ENCODE measurements at places on chromosomes 3 and 15. TPM values are rescaled to one million over a fixed set of nuclear protein-coding genes. Genes with fewer than 3 reads are reported as not detected.

GRCh38 chr3:101972430-101973162 lies 123.3 kb downstream of the NFKBIZ start:
- H3K4me3 ChIP-seq, result no peak overlapping the region
- H3K36me3 ChIP-seq, result no peaks in the 10 kb centered on the region
- H3K27me3 ChIP-seq, result no peaks in the 10 kb centered on the region

- H3K36me3 ChIP-seq, result no peaks in the 10 kb centered on the region
- no peaks in the 10 kb centered on the region for H3K27me3 ChIP-seq
- H3K27ac ChIP-seq, result no peak overlapping the region
- DNase-seq, result no peak
These were observed 877.1 kb downstream of the PDCD6IP start for GRCh38 chr3:34675383-34676120.

DNA sequence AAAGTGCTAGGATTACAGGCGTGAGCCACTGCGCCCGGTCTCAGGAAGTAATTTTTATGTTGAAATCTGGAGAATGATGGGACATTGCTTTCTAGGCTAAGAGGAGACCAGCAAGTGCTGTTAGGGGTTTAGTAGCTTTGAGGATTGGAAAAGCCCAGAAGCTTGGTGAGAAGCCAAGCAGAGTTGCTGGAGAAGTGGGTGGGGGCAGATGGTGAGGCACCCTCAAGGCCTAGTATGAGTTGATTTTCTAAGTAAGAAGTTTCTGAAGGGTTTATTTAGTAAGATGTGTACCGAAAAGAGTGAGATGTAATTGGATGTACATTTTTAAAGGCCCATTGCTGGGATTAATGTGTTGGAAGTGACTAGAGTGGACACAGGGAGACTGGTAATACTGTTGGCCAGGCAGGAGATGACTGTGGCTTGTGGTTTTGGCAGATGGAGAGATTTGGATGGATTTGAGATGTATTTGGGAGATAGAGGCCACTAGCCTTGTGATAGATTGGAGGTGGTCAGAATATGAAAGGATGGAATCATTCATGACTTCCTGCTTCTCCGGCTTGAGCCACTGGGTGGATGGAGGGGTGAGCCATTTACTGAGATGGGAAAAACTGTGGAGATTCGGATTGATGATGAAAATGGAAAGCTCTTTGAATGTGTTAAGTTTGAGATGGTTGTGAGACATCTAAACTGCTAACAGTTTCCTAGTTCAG lies 2.3 kb downstream of the LRRC28 start:
- no peak for DNase-seq
- no peak overlapping the region for H3K27ac ChIP-seq
- H3K27me3 ChIP-seq, result no peaks in the 10 kb centered on the region
- no peaks in the 10 kb centered on the region for H3K36me3 ChIP-seq
- no peaks in the 10 kb centered on the region for H3K4me1 ChIP-seq
- no peak overlapping the region for H3K4me3 ChIP-seq

GRCh38 chr3:60555686-60556354 lies 695.4 kb downstream of the FHIT start:
- no peaks in the 10 kb centered on the region for H3K27me3 ChIP-seq
- H3K4me1 ChIP-seq, result no peaks in the 10 kb centered on the region
- H3K4me3 ChIP-seq, result no peak overlapping the region
- H3K27ac ChIP-seq, result no peak overlapping the region
- no peaks in the 10 kb centered on the region for H3K36me3 ChIP-seq

GRCh38 chr3:78348664-78349063 lies 1308.8 kb downstream of the ROBO2 start:
- no peak overlapping the region for H3K4me3 ChIP-seq
- DNase-seq, result no peak
- no peaks in the 10 kb centered on the region for H3K27me3 ChIP-seq
- H3K4me1 ChIP-seq, result no peaks in the 10 kb centered on the region

DNA sequence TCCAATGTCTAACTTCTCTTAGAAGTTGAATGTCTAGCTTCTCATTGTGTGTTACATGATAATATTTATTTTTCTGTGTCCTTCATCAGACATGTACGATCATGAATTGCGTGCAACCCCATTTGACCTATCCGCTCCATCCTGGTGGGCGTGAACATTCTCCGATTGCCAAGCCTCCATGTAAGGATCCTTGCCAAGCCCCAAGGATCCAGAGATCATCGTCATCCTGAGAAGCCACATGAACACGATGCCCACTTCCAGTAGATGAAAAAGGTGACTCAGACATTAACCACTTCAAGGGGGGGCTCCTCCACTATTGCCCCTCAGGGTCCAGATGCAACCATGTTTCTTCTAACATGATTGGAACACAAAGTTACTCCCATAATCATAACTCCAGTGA lies 25.5 kb upstream of the KNG1 start:
- H3K4me1 ChIP-seq, result no peaks in the 10 kb centered on the region
- no peaks in the 10 kb centered on the region for H3K27me3 ChIP-seq
- no peak overlapping the region for H3K27ac ChIP-seq
- H3K4me3 ChIP-seq, result no peak overlapping the region
- no peak for DNase-seq

DNA sequence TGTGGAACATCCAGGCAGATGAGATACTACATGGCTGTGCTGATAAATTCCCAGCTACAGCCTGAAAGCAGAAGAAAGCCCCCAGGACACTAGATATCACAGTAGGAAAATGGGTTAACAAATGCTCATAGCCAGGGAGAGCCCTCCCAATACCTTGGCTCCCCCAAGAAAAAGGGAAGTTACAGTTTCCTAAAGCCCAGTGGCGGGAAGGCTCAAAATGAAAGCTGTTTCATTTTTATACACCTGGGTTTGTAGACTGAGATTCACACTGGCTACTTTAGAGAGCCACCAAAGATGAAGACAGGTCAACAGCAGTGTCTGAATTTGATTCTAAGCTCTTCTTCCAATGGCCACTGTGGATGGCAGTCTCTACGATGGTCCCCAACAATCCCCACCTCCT lies 55.0 kb upstream of the TOPAZ1 start:
- no peak for DNase-seq
- H3K36me3 ChIP-seq, result no peaks in the 10 kb centered on the region
- H3K4me3 ChIP-seq, result no peak overlapping the region

- no peak for DNase-seq
- peaks cover 17% of the 10 kb centered on the region for H3K36me3 ChIP-seq
- H3K27me3 ChIP-seq, result no peaks in the 10 kb centered on the region
These were observed 13.7 kb downstream of the CLPX start for GRCh38 chr15:65171428-65171827.

Gene PPP1R2
- total RNA-seq, result 69.9 TPM

Gene CACNA2D3
- total RNA-seq, result 10.2 TPM

All from sigmoid colon (tissue), 7 donors.